ENCODE measurements at places on chromosomes 2 and 18.

DNA sequence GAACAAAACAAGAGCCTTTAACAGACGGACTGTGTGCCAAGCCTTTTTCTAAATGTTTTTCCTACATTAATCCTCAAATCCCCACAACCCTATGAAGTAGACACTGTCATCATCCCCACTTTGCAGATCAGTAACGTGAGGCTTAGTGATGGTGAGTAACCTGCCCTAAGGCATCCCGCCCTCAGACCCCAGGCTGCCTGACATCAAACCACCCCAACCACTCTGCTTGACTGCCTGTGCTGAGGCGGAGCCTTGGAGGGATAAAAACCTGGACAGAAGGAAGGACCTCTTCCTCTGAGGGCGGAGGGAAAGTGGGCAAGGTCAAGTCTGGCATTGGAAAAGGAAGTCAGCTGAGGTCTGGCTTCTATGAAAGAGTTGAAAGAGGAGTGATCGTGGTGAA is 104.6 kb downstream of the SP3 start:
- no peak for DNase-seq

GRCh38 chr2:232697807-232698110 is 628 bp downstream of the GIGYF2 start:
- DNase-seq = no peak

- no peak for DNase-seq
Measured at GRCh38 chr2:147231607-147232006, 613.2 kb upstream of the ACVR2A start.

DNA sequence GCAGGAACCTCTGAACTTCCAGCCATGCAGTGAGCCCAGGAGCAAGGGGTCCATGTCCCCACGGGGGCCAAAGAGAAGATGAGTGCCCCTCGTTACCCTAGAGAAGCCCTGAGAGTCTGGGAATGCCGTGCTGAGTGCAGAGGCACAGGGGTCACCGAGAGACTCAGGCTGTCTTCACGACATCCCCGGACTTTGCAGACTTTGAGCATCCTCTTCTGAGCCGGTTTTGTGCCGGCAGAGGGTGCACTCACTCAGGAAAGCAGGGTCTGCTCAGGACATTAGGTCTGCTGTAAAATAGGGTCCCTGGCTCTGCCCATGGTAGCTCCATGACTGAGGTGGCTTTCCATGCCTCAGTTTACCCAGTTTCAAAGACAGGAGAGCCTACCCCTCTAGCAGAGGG is 71.0 kb downstream of the GALNT14 start:
- no peak for DNase-seq

- no peak for DNase-seq
Measured at GRCh38 chr18:65906621-65907034, 155.8 kb downstream of the CDH7 start.

DNA sequence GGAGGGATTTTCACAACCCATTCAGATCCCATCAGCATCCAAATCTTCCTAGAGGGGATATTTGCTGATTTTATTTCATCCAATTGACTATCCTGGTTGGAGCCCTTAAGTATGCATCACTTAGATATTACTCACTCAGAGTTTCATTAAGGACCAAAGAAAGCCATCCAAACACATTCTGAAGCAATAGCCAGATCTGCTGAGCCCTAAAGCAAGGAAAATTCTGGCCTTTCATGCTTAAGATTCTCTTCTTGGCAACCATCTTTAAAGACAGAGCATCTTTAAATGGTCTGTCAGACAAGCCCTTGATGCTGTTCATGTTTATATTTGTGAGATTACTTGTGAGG is 40.9 kb upstream of the C1D start:
- no peak for DNase-seq

GRCh38 chr2:77977471-77978063 is 455.4 kb upstream of the LRRTM4 start:
- DNase-seq = no peak

- peak; percentile 32 for DNase-seq
Measured at GRCh38 chr2:65431421-65432226, 775 bp downstream of the SPRED2 start.

DNA sequence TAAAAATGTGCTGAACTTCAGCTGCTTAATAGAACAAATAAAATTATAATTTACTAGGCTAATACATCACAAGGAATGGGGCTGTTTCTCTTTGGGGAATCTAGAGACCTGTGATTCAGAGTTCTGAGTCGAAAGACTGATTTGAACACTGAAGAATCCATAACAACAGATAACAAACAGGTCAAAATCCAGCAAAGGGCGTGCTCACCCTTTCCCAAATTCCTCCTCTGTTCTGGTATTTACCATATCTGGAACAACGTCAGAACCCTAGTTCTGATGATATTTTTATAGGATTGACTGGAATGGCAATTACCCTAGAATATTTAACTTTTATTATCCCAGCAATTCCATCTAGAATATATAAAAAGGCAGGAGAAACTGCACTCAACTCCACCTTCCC is 66.0 kb upstream of the ITGA6 start:
- no peak for DNase-seq

- no peak for DNase-seq
Measured at GRCh38 chr2:231383416-231384108, 11.9 kb upstream of the B3GNT7 start.

- DNase-seq = no peak
Measured at GRCh38 chr2:222311978-222312738, 13.4 kb upstream of the PAX3 start.

DNA sequence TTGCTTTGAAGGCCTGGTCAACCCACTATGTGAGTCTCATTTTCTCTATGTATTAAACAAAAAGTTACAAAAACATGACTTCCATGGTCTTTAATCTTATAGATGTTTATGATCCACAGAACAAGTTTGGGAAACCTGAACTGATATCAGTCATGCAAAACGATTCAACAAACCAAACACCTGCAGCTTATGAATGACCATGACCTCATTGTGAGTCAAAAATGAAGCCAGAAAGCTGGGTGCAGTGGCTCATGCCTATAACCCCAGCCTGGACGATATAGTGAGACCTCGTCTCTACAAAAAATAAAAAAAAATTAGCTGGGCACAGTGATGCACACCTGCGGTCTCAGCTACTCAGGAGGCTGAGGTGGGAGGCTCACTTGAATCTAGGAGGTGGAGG is 270.4 kb upstream of the CCDC68 start:
- no peak for DNase-seq

- no peak for DNase-seq
Measured at GRCh38 chr2:168722592-168722991, 79.8 kb upstream of the NOSTRIN start.

DNA sequence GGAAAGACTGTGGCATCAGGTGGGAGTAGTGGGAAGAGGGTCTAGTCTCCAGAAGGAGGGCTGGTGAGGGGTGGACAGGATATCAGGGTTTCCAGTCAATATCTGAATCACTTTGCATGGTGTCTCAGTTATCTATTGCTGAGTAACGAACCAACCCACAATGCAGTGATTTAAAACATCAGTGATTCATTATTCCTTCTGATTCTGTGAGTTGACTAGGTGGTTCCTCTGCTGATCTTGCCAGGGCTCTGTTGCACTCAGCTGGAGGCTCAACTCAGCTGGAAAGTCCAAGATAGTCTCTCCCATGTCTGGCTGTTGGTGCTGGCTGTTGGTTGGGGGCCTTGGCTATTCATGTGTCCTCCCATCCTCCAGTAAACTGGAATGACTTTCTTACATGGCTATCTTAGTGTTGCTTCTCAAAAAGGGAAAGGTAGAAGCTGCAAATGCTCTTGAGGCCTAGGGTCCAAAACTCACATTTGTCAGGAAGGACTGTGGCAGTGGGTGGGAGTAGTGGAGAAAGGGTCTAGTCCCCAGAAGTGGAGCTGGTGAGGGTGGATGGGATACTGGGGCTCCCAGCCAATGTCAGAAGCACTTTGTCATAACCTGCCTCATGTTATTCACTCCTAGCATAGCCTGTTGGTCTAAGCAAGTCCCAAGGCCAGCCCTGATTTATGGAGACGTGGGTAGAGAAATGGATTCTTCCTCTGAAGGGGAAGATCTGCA is 13.9 kb downstream of the IL1F10 start:
- no peak for DNase-seq

- DNase-seq = no peak
Measured at GRCh38 chr2:172403402-172403801, 24.0 kb upstream of the ITGA6 start.

DNA sequence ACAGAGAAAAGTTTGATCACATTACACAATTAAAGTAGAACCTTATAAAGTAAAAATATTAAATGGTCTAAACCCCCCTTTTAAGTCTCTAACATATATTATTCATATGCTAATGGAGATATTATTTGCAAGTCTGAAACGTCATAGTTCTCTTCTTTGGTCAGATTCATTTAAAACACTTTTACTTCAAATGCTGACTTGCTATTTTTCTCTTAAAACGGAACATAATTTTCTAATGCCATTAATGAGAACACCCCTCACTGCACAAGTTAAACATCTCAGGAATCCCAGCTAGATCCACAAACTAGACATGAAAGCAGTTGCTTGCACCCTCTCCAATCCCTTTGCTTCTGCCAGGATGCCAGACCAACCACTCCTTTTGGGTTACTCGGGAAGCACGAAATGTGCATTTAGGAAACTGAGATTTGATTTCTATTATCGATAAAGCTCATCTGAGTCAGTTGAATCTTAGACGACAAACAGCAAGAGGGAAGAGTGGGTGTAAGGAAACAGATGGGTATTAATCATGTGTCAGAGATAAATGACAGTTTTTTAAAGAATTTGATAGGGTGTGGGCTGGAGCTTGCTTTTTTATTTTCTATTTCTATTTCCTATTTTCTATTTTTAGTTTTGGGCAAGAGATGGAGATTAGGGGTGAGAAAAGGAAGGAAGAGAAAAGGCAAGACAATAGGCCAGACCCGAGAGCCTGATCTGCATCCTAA is 1.5 kb downstream of the ADD2 start:
- no peak for DNase-seq

DNA sequence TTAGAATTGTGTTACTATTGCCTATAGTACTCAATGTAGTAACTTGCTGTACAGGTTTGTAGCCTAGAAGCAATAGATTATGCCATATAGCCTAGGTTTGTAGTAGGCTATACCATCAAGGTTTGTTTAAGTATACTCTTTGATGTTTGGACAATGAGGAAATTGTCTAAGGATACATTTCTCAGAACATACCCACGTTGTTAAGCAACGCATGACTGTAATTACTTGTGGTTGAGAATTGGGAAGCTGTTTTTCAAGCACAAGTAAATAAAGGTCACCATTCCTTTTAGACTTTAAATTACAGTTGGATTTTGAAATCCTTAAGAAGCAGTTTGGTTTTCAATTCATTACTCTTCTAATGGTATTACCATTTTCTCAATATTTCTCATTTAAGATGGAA is 89.8 kb upstream of the KCNH7 start:
- DNase-seq = no peak

DNA sequence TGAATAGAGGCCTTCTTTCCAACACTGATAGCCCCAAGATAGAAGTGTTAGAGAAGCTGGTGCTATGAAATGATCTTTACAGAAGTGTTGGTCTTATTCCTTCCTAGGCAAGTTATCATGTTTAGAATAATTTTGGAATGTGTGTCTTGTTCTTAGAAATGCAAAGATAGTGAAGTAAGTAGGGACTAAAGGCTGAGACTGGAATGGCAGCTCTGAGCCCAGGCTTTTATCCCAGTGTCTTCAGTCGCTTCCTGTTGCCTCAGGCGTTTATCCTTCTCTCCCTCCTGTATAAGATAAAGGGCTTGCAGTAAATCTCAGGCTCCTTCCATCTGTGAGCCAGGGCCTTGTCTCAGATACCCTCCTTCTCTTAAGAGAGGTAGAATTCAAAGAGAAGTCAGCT is 218.1 kb downstream of the TPGS2 start:
- DNase-seq = no peak

DNA sequence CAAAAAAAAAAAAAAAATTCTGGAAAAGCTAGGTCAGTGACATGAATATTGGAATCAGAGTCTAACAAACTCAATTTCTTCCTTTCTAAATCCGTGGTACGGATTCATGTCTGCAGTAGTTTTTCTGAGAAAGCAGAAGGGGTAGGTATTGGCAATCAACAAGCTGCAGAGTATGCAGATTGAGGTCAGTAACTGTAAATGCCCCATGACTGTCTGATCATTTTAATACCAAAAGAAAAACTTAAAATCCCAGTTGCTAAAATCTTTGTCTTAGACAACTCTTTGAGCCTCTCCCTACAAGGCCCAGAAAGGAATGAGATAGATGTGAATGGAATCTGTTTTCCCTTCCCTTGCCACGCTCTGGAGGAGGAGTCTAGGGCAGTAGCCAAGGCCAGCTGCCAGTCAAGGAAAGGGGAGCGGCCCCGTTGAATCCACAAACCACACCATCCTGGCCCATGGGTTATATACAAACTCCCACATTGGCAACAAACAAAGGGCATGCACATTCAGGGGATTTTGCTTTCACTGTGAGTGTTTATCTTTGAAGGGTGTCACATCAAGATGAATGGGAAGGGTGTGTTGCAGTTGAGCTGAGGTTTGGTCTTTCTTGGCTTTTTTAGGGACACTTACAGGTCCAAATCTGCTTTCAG is 6.1 kb upstream of the CASP8 start:
- no peak for DNase-seq

- no peak for DNase-seq
Measured at GRCh38 chr2:216804357-216805350, 55.2 kb downstream of the TNP1 start.

GRCh38 chr2:170643346-170643745 is 71.8 kb upstream of the SP5 start:
- no peak for DNase-seq

DNA sequence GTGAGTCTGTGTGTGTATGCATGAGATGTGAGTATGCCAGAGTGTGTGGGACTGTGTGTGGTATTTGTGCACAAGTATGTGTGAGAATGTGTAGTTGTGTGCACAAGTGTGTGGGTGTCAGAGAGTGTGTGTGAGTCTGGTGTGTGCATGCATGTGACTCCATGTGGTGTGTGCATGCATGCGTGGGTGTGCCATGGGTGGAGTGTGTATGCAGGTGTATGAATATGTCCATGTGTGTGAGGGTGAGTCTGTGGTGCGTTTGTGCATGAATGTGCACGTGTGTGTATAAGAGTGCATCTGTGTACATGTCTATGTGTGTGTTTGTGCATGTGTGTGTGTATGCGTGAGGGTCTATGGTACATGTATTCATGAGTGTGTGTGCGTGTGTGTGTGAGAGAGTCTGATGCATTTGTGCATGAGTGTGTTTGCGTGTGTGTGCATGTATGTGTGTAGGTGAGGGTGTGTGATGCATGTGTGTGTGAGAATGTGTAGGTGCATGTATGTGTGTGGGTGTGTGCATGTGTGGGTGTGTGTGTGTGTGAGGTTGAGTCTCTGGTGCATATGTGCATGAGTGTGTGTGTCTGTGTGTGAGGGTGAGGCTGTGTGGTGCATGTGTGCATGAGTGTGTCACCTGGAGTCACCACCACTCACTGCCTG is 226.8 kb downstream of the LDLRAD4 start:
- no peak for DNase-seq

GRCh38 chr2:219131327-219131726 is 29.3 kb downstream of the NHEJ1 start:
- DNase-seq = no peak

Data from heart right ventricle (tissue), 16 donors.